ENCODE measurements at places on chromosomes 4 and X. TPM values are rescaled to one million over a fixed set of nuclear protein-coding genes. Genes with fewer than 3 reads are reported as not detected.

DNA sequence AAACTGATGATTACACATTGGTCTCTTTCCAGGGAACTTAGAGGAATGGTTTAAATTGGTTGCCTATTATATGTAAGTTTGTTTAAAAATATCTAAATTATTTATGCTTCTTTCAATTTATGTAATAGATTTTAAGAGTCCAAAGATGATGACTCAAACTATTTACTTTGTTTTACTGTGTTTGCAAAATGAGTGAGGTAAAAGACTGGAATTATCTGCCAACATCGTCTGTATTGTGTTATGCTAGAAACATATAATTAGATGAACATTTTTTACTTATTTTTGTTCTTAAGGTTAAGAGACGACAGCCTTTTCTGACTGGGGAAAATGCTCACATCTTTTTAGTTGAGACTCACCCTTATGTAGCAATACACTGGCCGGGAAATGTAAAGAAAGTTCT is 51.1 kb upstream of the SYTL5 start:
- H3K4me1 ChIP-seq: no peaks in the 10 kb centered on the region
- no peaks in the 10 kb centered on the region for H3K36me3 ChIP-seq
- DNase-seq: no peak
- H3K4me3 ChIP-seq: no peak overlapping the region
- no peaks in the 10 kb centered on the region for H3K27me3 ChIP-seq

DNA sequence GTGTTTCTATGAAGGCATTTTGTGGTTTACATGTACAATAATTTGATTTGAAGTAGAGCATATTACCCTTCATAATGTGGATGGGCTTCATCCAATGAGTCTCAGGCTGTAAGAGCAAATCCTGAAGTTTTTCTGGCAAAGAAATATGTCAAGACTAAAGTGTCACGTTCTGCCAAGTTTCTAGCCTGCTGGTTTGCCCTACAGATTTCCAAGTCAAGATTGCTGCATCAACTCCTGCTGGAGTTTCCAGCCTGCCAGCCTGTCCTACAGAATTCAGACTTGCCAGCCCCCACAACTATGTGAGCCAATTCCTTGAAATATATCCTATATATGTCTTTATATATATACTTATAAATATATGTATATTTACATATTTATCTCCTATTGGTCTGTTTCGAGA is 70.0 kb upstream of the RLIM start:
- no peak overlapping the region for H3K27ac ChIP-seq
- H3K4me3 ChIP-seq: no peak overlapping the region

DNA sequence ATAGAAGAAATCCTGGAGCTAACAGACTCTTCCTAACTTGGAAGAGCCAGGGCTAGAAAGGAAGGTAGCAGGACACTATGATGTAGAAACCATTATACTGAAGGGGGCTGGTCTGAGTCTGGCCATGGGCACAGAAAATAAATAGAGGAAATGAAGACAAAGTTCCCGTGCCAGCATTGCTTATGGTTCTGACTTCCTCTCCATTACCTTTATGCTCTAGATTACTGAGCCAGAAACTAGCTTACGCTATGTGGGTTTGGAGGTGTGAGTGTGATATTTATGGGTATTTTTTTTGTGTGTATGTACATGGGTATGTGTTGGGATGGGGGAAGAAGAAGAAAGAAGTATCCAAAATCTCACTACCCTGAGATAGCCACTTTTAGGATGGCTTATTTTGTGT is 148.3 kb downstream of the GLUD2 start:
- H3K4me3 ChIP-seq: no peak overlapping the region
- no peak overlapping the region for H3K27ac ChIP-seq
- DNase-seq: no peak
- no peaks in the 10 kb centered on the region for H3K4me1 ChIP-seq
- H3K36me3 ChIP-seq: no peaks in the 10 kb centered on the region
- H3K27me3 ChIP-seq: no peaks in the 10 kb centered on the region

GRCh38 chrX:29555465-29556091 is 659.8 kb upstream of the MAGEB2 start:
- no peaks in the 10 kb centered on the region for H3K36me3 ChIP-seq
- H3K4me1 ChIP-seq: no peaks in the 10 kb centered on the region
- DNase-seq: no peak
- H3K27me3 ChIP-seq: no peaks in the 10 kb centered on the region
- H3K27ac ChIP-seq: no peak overlapping the region
- no peak overlapping the region for H3K4me3 ChIP-seq

The ENAM gene
- total RNA-seq: not detected

DNA sequence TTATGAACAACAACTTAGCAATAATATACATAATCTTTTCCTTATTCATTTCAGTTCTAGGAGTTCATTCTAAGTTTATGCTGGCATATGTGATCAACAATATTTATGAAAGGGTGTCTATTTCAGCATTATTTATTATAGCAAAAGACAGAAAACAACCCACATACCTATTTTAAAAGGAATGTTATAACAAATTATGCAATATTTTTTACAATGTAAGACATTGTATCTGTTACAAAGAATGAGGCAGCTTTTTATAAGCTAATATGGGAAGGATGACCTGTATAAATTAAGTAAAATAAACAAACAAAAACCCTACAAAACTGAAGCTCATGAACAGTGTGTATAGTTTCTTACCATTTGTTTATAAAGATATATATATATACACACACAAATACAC is 42.7 kb downstream of the AGTR2 start:
- DNase-seq: no peak
- no peaks in the 10 kb centered on the region for H3K4me1 ChIP-seq

- peak overlapping the region; percentile 91 for H3K27ac ChIP-seq
- peak; percentile 25 for DNase-seq
- peak overlapping the region; percentile 42 for H3K4me3 ChIP-seq
These were observed 3.5 kb downstream of the HUWE1 start for GRCh38 chrX:53682885-53683555.

DNA sequence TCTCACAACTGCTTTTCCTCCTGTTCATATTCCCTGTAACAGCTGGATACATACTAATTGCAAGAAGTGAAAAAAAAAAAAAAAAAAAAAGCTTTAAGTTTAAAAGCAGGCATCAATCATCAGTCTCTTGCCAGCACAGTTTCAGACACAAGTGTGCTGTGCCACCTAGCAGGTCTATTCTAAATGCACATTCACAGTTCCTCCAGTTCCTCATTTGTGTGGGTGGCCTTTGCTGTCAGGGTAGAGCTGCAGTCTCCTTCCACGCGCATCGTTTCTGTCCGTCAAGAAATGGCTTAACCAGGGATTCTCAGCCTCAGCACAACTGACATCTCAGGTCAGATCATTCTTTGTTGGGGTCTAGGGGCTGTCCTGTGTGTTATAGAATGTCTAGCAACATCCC is 61.6 kb downstream of the SCML1 start:
- no peak overlapping the region for H3K27ac ChIP-seq
- no peaks in the 10 kb centered on the region for H3K36me3 ChIP-seq
- no peaks in the 10 kb centered on the region for H3K4me1 ChIP-seq
- H3K27me3 ChIP-seq: no peaks in the 10 kb centered on the region
- H3K4me3 ChIP-seq: no peak overlapping the region
- no peak for DNase-seq

The CSAG1 gene
- not detected for total RNA-seq

- no peaks in the 10 kb centered on the region for H3K27me3 ChIP-seq
- H3K4me1 ChIP-seq: peaks cover 3% of the 10 kb centered on the region
- peak overlapping the region; percentile 97 for H3K27ac ChIP-seq
- DNase-seq: peak; percentile 73
- H3K36me3 ChIP-seq: no peaks in the 10 kb centered on the region
These were observed 7.2 kb upstream of the MAGIX start for GRCh38 chrX:49155243-49155899.

The HS6ST2 gene
- 1.1 TPM for total RNA-seq

The SH3TC1 gene
- 78.6 TPM for total RNA-seq
